ENCODE measurements at places on chromosomes 5 and 9. TPM values are rescaled to one million over a fixed set of nuclear protein-coding genes. Genes with fewer than 3 reads are reported as not detected.

DNA sequence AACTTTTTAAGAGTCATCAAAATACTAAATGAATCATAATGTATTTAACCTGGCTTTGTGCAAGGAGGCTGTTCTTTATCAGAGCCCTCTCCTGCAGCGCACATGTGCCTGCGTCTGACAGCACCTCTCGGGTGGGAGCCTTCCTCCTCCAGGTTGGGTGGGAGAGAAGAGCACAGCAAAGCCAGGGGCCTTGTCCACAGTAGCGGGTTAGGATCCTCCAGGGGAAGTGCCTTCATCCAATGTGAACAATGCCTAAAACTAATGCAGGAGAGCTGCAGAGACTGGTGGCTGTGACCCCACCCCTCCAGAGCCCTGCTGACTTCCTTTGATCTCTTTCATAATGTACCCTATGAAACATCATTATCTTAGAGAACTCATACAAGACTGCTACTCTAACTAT, 10.2 kb downstream of the UBE2QL1 start:
- DNase-seq: no peak

DNA sequence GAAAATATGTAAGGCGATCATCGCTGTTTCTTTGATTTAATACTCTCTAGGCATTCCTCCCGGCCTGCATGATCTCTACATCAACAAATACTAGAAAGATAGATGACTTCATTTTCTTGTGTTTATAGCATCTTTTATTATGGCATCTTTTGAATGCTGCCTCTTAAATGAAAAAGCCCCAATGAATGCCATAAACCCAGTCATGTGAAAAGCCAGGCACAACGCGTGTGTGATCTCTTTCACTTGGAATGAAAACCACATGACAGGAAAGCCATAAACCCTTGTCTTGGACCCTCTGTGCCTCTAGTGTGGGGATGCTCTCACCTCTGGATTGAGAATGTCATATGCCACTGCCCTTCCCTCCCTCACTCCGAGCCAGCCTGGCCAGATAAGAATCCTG, 476.2 kb downstream of the SEMA5A start:
- no peak for DNase-seq

DNA sequence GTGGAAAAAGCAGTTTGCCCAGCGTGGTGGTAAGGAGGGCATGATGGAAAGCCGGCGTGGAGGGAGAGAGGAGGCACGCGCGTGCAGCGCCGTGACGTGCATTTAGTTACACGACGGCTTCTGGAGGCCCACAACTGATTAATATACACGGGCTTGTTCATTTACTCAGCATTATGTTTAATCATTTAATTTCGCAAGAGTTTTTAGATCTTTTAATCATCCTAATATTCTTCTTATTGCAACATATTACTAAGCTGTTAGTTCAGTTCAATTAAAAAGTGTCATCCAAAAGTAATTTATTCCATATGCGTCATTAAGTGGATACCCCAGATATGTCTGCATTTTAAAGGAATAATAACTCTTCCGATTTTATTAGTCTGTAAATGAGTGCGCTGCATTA, 220.5 kb downstream of the HSPA4 start:
- no peak for DNase-seq

GRCh38 chr5:137348759-137349158, 150.4 kb downstream of the SPOCK1 start:
- DNase-seq: no peak

DNA sequence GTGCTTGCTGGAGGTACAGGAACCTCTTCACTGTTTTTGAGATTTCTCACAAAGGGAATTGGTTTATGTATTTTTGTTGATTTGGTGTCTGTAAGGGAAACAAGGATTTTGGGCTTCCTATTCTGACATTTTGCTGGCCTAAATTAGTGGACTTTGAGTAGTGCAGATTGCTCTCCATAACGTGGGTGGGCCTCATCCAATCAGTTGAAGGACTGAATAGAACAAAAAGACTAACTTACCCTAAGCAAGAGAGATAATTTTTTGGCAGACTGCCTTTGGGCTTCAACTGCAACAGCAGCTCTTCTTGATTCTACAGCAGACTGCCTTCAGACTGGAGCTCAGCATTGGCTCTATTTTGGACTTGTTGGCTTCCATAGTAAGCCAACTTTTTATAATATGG, 93.2 kb downstream of the MSX2 start:
- no peak for DNase-seq

DNA sequence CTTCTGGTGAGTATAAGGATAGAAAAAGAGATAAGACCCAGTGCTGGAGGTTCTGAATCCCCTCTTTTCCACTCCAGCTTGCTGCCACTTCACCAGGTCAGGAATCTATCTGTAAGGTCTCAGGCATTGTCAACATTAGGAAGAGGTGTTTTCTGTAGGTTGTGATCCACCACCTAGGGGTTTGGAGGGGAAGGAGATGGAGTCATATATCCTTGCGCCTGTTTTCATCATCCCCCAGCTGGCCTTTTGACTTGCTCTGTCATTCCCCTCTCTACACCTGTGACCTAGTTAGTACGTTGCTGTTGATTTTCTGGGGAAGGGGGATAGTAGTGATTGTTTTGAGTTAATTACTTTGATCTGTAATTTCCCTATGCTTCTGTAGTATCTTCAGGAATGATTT, 20.5 kb downstream of the SPINK5 start:
- no peak for DNase-seq

DNA sequence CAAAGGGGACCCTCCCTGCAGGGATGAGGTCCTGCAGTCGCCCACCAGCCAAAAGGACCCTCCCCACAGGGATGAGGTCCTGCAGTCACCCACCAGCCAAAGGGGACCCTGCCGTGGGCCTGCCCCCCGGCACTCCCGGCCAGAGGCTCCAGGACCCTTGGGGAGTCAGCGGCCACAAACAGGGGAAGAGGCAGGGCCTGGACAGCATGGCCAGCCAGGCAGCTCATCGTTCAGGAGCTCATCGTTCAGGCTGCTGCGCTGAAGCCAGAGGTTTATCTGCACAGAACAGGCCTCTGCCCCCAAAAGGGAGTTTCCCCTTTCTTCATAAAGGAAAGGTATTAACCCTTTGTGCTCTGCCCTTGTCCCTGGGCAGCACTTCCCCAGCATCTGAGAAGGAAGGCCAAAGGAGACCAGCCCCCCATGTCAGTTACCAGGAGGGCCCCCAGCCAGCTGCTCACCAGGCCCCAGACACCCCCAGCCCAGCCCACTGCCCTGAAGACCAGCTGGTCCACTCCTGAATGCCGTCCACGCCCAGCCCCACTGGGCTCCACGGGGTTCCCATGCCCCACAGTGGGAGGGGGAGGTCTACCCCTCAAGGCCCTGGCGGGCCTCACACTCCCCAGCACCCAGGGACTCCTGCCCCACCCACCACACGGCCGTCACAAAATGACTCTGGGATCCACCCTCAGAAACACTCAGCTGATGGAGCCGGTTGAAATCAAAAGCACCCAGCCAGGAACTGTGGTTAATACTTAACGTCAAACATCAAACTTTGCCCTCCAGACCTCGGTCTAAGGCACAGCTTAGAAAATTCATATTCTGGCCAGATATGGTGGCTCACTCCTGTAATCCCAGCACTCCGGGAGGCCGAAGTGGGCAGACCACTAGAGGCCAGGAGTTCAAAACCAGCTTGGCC, 6.3 kb downstream of the SLC12A7 start:
- no peak for DNase-seq

Gene PAXX
- 25.9 TPM for total RNA-seq

DNA sequence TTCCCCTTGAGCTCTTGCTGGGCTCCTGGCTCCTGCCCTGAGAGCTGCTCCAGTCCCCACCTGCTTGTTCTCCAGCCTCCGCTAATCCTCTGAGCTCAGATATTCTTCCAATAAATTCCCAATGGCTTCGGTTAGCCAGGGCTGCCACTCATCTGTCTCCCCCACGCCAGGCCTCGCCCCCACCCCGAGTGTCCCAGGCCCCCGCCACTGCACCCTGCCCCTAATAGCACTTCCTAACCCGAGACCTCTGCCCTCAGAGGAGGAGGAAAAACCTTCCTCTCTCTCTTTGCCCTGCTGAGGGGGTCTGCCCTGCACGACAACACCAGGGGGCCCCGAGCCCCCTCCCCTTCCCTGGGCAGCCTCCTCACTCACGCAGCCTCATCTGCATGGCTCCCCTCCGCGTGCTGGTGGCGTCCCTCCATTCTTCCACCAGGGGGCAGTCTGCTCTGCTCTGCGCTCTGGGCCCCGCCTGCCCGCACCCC, 5.4 kb upstream of the LCN15 start:
- no peak for DNase-seq

Gene SMIM15
- total RNA-seq: 60.5 TPM

Gene PCA3
- 0.59 TPM for total RNA-seq

GRCh38 chr5:40572391-40572790, 107.3 kb upstream of the PTGER4 start:
- peak; percentile 26 for DNase-seq

- DNase-seq: peak; percentile 49
These were observed 80.1 kb downstream of the TRIM32 start for GRCh38 chr9:116767219-116767618.

Data from SJCRH30 (cell line).